ENCODE measurements at places on chromosomes 13 and 19.

- no peak for DNase-seq
Observed at GRCh38 chr19:41156207-41156606, 36.8 kb upstream of the CYP2S1 start.

GRCh38 chr13:99740251-99740979, 231.2 kb downstream of the ZIC5 start:
- no peak for DNase-seq

DNA sequence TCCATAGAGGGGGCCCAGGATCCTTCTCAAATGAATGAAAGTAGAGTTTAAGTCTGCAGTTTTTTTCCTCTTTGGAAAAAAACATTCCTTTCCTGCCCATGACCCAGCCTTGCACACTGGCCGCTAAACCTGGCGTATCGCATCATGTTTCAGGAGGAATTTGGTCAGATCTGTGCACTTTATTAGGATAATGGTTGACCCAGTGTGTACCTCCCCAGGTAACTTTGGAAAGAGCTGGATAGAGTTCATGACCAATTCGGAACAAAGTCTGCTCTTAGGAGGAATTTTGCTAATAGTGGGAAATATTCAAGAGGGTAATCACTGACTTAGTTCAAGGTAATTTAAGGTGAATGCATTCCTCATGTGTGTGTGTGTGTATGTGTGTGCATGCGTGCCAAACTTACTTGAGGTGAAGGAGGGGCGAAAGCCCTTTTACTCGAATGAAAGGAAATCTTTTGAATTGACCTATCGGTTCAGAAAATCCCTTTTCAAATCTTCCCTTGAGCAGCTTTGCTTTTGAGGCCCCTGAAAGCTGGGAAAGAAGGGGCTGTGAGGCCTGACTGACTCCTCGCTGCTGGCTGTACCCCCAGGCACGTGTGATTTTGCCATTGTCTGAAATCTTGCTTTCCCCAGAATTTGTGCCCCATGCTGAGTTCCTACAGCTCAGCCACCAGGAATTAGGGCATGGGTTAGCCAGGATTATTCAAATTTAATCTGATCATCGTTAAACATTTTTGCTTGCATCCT, 46.3 kb downstream of the SIPA1L3 start:
- no peak for DNase-seq

DNA sequence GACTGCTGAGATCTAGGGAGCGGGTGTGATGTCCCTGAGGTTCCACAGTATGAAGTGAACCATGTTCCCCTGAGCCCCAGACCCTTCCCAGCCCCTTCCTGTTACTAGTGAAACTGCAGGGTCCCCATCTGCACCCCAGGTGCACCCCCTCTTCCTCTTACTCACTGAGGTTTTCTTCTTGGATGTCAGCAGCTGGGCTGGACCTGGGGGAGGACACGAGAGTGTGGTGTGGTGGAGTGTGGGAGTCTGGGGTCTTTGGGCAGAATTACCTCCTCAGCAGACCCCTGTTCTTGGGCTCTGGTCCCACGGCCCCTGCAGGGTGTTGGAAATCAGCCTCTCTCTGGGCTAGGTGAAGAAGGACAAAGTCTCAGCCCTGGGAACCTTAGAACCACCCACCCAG, 3.3 kb upstream of the LILRA6 start:
- DNase-seq = no peak

DNA sequence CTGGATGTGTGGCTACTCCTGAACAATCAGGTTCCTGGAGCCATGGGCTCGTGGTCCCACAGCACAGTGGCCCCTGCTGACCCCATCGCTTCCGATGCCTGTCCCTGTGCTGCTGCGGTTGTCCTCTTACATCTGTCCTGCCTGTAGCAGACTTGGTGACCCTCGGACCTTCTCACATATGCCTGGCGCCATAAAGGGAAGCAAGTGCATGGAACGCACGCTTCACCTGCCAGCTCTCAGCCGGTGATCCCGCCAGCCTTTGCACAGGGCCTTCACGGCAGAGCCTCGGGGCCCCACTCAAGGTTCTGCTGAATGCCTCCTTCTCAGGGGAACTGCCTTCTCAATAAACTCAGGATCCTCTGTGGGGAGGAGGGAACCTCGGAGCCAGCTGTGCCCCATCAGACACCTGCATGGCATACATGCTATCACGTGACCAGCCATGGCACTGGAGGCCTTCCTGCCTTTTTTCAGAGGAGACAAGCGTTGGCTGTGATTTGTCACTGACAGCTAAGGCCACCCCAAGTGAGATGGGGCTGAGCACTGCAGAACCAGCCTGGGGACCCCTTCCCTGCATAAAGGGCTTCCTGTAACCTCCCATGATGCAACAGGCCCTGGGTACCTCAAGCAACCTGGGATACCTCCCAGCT, 24.3 kb downstream of the PEPD start:
- DNase-seq = no peak

- DNase-seq = no peak
Observed at GRCh38 chr19:4971424-4971793, 2.5 kb downstream of the KDM4B start.

GRCh38 chr13:105147461-105147860, 1388.0 kb downstream of the EFNB2 start:
- no peak for DNase-seq

GRCh38 chr19:11756965-11757364, 9.8 kb upstream of the ZNF441 start:
- DNase-seq = no peak

DNA sequence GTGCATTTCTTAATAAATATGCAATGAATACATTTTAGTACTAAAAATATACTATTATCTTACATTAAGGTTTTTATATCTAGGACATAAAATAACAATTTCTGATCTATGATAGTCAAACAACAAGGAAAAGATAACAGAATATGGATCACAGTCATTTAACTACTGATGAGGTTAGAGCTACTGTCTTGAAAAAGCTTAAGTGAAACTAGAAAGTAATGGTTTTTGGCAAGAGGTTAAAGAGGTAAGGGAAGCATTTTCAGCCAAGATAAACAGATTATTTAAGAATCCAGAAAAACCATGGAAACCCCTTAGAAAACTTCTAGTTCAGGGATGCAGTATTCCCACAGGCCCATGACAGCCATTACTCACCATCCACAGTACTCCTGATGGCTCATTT, 787.4 kb downstream of the DACH1 start:
- DNase-seq = no peak

DNA sequence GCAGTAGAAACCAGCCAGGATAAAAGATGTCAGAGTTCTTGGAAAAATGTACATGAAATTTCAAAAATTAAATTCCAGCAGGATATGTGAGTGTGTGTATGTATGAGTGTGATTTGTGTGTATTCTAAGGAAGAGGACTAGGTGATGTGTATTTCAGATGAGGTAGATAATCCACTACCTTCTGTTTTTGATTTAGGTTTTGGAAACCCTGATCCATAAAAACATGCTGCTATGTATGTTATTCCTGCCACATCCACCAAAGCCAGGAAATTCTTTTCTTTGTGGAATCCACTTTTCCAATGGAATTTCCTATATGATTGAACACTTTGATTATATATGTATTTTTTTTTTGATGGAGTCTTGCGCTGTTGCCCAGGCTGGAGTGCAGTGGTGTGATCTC, 276.9 kb downstream of the UQCRFS1 start:
- no peak for DNase-seq

GRCh38 chr13:91785431-91786119, 387.2 kb downstream of the GPC5 start:
- no peak for DNase-seq

- DNase-seq = no peak
Observed at GRCh38 chr13:106352850-106353249, 182.6 kb downstream of the EFNB2 start.

DNA sequence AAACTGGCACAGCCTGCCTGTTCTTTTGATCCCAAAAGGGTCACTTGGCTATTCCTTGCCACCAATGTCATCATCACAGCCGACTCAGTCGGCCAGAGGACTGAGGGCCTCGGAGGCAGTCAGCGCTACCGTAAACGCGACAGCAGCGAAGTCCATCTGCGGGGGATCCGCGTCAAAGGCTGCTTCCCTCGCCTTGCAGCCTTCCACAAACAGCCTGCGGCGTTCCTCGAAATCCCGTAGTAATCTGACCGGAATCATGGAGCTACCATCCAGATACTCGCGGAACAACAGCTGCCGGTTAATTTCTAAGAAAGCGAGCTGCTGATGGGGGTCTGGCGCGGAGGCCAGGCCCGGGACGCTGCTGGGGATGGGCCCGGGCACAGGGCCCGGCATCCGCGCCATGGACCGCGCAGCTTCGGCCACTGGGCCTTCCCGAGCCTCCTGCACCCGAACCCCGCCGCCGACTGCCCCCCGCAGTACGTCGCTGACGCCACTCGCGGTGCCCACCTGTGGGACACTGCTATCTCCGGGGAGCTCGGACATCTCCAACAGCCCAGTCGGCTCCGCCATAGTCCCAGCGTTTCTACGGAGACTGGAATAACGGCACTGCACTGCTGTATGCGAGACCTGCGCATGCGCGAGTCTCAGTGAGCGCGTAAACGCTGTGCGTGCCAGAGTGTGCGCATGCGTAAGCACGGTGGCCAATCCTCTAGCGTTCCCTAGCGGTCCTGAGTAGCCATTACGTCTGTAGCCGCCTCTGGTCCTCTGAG, at the start of gene EID2B:
Gene EID2B, minus strand, starts transcription at position 620 of the 770 bp plus-strand sequence. Its CDS starts 50 bp downstream, at position 570.
- peak; percentile 89 for DNase-seq

DNA sequence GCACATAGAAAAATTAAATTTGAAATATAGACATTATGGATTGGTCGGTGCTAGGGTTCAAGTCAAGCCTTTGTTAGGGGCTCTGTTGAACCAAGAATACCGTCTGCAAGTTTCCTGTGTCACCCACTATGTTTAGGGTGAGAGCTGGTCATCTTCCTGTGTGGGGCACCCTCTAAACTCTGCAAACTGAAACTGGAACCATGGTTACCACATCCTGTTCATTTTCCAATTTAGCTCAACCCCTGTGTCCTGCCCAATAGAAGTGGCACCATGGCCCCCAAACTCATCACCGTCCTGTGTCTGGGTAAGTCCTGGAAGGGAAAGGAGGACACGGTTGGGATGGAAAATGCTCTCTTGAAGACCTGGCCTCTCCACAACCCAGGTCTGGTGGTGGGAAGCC, 29.9 kb downstream of the LAIR2 start:
- DNase-seq = no peak
